ENCODE measurements at places on chromosomes 13 and 19.

GRCh38 chr13:29577136-29578051, 18.1 kb downstream of the SLC7A1 start:
- DNase-seq, result no peak

DNA sequence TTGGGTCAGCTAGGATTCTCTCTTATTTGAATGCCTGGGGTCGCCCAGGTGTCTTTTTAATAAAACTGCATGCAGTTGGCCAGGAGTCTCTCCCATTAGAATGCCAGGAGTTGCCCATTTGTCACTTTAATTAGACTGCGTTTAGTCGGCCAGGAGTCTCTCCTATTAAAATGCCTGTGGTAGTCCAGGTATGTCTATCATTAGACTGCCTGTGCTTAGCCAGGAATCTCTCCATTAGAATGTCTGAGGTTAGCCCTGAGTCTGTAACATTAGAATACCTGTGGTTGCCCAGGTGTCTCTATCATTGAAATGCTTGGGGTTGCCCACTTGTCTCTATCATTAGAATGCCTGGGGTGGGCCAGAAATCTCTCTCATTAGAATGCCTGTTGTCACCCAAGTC, 1470.9 kb downstream of the UQCRFS1 start:
- no peak for DNase-seq

DNA sequence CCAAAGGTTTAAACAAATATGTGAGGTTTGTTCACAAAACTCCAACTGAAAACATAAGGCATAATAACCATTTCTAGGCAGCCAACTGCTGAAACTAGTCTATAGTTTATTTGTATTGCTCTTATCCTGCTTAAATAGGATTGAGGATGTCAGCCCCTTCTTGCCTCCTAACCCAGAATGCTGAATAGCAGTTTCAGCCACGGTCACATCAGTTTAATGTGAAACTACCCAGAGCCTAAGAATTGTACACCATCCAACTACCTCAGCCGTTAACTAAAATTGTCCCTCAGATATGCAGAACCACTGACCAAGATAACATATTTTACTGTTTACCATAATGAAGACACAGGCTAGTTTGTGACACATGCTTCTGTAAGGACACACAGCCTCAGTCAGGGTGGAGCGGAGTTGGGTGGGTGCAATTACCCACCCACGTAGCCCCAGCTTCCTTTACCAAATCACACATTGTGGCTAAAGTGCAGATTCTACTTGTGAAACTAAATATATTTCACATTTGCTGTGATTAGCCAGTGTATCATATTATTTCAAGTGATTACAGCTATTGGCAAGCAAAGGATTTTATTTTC, 259.9 kb downstream of the EFNB2 start:
- DNase-seq, result no peak

DNA sequence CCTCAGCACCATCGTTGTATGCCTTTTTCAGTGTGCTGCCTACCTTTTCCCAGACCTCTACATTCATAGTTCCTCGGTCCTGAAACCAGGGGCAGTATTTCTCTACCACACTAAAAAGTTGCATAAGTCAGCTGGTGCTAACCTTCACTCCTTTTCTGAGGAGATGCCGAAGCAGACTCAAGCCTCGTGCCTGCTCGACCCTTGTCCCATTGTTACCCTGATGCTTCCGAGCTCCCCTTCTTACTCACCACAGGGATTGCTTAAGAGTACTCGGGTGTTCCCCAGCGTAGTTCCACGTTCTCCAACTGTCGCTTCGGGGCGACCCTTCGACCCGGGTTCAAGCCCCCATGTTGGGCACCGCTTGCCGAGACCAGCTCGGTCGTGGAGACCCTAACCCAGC, 19.0 kb upstream of the IL17D start:
- no peak for DNase-seq

GRCh38 chr19:7980635-7981121, 24.8 kb downstream of the ELAVL1 start:
- DNase-seq, result no peak

GRCh38 chr13:29758531-29759114, 91.8 kb downstream of the UBL3 start:
- DNase-seq, result no peak

- peak; percentile 25 for DNase-seq
Measured at GRCh38 chr13:73938372-73939070, 195.7 kb downstream of the KLF12 start.

DNA sequence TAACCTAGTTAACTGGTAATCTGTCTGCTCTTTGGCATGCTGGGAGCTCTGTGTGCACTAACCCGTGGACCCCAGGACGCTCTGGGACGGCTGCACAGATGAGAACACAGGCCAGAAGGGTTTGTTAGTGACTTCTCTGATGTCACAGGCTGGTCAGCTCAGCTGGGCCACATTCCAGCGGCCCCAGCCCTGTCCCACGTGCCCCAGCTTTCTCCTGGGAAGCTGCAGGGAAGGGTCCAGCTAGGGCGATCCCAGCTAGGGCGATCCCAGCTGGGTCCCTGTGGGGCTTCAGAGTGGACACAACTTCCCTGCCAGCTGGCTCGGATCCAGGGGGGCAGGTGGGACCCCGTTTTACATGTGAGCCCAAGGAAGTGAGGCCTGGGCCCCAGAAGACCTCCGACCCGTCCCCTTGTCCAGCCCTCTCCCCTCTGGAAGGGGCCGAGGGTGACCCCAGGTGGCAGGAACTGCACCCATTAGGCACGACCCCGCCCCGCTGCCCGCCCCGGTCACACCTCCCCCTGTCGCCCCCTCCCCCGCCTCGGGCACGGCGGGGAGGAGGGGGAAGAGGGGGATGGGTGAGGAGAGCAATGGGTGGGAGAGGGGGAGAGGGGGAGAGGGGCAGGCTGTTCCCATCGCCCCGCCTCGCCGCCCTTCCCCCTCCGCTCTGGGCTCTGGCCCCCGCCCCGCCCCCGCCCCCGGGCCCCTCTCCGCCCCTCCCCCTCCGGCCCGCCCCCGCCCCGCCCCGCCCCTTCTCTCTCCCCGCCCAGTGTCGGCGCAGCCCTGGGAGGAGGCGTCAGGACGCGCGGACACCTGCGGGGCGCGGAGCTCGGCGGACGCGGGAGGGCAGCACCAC, 75.2 kb upstream of the MCF2L start:
- DNase-seq, result no peak

DNA sequence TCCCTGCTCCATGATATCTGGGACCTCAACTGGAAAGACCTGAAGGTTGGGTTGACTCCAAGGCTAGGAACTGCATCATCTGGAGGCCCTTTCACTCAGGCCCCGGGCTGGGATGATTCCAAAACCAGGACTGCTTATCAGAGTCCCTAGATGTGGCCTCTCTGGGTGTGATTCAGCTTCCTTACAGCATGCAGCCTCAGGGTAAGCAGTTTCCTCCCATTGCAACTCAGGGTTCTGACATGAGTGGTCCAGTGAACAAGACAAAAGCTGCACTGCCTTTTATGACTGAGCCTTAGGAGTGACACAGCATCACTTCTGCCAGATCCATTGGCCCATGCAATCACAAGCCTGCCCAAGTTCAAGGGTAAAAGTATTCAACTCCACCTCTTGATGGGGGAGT, 502.8 kb downstream of the COG6 start:
- DNase-seq, result no peak

DNA sequence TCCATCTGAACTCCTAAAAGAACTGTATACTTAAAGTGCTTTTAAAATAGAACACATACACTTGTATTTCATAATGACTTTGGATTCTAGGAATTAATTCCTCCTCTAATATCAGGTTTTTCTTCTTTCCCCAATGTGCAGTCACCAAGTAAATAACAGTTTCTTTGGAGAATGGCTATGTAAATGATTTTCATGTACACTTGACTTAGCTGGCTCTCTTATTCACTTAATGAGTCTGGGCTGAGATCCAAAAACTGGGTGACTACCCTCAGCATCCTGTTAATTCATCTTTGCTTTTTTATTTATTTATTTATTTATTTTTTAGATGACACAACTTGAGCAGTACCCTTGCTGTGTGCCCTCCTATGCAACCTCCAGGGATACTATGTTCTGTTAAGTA, 1003.7 kb downstream of the SLITRK1 start:
- DNase-seq, result no peak

DNA sequence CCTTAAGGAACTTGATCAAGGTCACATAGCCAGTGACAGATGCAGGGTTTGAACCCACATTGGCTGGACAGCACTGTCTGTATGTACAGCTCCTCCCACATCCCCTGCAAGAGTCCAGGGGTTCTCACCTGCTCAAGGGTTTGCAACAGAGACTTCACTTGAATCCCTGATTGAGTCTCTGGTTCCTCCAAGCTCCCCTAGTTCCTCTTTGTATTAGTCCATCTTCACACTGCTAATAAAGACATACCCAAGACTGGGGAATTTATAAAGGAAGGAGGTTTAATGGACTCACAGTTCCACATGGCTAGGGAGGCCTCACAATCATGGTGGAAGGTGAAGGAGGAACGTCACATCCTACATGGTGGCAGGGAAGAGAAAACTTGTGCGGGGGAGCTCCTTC, 72.8 kb upstream of the CLDN10 start:
- no peak for DNase-seq

- DNase-seq, result no peak
Measured at GRCh38 chr13:25819856-25820530, 231.8 kb downstream of the SHISA2 start.

GRCh38 chr13:80134346-80134745, 206.6 kb downstream of the SPRY2 start:
- no peak for DNase-seq

DNA sequence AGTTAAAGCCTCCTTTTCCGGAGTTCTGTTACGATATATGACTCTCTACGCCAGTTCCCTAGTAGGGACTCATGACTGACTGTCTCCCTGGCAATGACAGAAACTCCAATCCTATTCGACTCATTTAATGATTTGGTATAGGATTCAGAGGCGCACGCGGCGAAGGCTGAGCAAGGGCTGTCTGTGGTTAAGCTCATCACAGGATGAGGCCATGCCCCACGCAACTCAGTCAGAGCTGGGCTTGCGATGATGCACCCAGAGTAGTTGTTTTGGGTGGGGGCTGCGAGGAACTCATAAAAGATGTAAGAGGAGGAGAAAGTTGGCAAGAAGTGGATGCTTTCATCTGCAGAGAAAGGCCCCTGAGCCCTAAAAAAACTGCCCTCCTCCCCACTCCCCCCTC, 468 bp upstream of the SERTM1 start:
- DNase-seq, result no peak

- DNase-seq, result no peak
Measured at GRCh38 chr19:1942934-1943555, 2.1 kb downstream of the CSNK1G2 start.

DNA sequence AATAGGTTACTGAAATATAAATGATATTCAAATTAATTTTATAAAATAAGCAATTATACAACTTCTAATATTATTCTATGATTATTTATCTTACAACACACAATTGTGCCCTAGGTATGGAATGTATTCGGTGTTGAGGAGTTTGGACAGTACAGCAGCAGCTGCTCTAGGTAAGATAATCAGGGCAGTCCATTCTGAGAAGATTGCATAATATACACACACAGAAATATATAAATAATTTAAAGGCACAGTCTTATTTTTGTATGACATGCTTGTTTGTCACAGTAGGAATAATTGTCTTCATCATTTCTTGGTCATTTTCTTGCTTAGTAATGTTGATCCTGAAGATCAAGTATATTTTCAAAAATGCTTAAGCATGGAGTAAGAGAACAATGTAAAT, 849.4 kb upstream of the MIR17HG start:
- no peak for DNase-seq

GRCh38 chr13:25860862-25861261, 191.0 kb downstream of the SHISA2 start:
- DNase-seq, result no peak

DNA sequence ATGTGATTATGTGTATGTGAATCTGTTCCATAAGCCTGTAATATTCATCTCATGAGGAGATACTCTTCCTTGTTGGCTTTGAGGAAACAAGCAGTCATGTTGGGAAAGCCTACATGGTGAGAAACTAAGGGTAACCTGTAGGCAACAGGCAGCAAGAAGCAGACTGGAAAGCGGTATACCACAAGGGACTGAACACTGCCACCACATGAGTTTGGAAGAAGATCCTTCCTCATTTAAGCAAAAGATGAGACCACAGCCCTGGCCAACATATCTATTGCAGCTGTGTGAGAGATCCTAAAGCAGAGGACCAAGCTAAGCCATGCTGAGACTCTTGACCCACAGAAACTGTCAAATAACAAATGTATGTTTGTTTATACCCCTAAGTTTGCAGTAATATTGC, 134.8 kb downstream of the B3GLCT start:
- no peak for DNase-seq

GRCh38 chr13:36207672-36208071, 6.7 kb downstream of the SOHLH2 start:
- no peak for DNase-seq

DNA sequence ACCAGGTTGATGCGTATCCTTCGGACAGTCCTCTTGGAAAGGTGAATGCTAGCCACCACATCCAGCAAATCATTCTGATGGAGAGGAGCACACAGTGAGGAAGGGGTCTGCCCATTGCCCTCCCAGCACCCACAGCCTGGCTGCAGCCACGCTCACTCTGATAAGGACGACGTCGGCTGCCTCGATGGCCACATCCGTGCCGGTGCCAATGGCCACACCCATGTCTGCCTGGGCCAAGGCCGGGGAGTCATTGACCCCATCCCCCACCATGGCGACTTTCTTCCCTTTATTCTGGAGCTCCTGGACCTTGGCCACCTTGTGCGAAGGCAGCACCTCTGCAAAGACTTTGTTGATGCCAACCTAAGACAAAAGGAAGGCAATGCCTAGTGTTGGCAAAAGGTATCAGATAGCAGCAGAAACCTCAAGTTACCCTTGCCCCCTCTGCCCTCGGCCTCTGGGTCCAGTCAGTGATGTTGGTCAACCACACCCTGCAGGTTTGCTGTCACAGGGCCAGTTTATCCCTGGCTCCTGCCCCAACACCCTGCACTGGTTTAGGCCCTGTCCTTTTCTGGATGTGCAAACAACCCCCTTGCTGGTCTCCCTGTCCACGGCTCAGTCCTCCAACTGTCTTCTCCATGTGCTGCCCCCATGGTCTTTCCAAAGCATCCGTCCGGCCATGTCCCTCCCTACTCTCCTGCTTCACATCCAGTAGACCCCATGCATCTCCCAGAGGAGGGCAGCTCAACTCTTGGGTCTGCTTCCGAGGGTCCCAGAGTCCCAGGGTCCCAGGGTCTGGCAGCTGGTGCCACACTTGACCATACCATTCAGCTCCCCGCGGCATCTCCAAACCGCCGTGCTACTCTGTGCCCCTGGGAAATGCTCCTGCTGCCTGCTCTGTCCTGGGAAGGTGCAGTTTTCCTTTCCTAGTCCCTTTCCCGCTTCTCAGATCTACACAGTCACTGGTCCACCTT, 73.6 kb downstream of the ATP7B start:
- no peak for DNase-seq

DNA sequence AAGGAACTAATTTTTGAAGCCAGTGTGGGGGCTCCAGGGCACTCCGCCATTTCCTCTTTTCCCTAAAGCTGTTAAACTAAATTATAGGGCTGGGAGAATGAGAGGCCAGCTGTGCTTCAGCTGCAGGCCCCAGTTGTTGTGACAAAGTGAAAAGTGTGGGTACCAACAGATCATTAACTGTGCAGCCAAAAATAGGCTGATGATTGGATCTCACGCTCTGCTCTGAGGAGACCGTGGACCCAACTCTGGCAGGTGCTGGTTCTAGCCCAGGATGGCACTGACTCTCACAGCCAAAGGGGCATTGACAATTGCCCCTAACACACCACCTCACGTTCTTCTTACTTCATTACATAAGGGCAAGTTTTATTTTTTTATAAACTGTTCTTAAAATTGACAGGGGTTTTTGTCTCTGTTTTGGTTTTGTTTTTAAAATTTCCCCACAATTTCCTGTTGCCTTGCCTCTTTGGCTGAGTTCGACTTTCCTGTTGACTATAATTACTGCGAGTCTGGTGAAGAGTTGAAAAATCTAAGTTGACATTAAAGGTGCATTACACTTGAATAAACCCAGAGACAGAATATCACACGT, 391.0 kb downstream of the FGF9 start:
- no peak for DNase-seq
